ENCODE measurements at places on chromosomes 13 and 19. TPM values are rescaled to one million over a fixed set of nuclear protein-coding genes. Genes with fewer than 3 reads are reported as not detected.

The SULT2A1 gene
- total RNA-seq, result not detected

- peak; percentile 39 for DNase-seq
Measured at GRCh38 chr13:110274687-110275086, 32.3 kb downstream of the COL4A1 start.

DNA sequence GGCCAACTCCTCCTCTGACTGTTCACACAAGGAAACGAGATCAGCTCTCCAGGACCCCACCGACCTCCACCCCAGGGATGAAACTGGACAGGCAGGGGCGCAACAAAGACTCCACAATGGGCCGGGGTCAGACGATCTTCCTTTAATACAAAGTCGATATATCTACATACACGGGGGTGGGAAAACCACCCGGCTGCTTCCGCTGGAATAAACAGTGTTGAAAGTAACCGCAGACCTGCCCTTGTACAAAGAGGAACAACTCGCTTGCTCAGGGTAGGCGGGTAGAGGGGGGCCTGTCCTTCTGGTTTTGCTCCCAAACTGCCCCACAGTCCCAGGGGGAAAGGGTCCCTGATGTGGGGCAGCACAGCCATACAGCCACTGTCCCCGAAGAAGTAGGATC lies 135.2 kb downstream of the PTPRS start:
- no peak for DNase-seq

- DNase-seq, result no peak
Measured at GRCh38 chr13:91661692-91662490, 263.5 kb downstream of the GPC5 start.

GRCh38 chr19:3550947-3551791 lies 6.2 kb downstream of the MFSD12 start:
- DNase-seq, result no peak

The IZUMO1 gene
- 0.28 TPM for total RNA-seq

The LENG9 gene
- 7.5 TPM for total RNA-seq

DNA sequence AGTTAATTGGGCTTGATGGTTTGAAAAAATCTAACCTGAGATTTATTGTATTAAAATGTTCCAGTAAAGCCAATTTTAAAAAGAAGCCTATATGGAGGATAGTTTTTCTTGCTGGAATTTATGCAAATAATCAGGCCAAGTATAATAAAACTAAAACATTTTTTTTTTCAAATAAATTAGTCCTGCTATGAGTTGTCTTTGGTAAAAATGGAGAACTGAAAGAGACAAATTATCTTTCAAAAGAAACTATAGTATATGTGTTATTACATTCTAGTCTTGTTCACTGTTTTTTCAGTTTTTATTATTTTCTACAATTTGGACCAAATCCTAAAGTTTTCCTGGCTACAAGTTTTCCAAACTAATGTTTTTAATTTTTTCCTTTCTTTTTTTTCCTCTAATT lies 468.9 kb downstream of the UQCRFS1 start:
- no peak for DNase-seq

DNA sequence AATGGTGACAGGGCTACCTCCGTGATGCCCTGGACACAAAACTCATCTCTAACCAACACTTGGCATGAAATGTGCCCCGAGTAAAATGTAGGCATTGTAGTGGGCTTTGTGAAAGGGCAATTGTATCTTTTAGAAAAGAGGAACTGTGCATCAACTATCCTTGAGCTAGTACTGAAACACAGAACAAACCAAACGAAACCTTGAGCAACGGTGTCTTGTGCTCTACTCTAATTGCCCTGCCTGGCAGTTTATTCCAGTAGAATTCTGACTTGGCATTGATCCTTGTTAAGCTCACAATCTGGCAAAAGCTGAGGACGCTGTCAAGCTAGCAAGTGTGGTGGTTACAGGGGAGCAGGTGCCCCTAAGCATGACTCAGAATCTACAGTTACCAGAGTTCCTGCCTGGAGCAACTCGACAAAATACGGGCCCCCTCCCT lies 707.1 kb upstream of the SPRY2 start:
- DNase-seq, result no peak
